ENCODE measurements at places on chromosomes 16 and 17.
A peak's percentile ranks its signal among the peaks of the same experiment; 100 is the strongest.

DNA sequence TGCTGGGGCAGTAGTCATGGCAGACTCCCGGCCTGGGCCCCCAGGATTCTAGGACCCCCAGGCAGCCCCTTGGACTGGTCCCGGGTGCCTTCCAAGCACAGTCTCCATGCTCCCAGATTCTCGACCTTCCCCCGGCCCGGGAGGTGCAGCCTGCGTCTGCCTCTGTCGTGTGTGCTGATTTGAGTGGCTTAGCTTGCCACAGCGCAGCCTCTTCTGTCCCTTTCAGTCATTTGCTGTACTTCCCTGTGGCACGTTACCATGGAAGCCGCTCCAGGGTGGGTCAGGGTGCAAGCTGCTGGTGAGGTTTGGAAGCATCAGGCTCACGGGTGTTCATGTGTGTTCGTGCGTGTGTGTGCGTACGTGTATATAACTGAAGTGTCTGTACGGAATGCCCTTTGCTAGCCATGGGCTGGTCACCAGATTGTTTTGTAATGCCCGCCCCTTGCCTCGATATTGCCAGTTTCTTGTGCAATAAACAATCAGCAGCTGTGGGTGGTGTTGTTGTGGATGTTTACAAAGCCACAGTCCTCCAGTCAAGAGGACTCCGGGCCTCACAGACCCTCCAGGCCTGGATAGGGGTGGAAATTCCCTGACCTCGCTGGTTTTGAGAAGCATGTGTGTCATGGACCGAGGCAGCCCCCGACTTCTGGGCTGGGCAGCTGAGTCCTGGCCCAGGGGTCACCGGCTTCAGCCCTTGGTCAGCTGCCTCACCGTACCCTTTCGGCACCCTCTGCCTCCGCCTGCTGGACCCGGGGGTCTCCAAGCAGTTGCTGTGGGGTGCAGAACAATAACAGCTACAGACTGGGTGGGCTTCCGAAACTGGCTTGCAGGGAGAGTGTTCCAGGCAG is 9.7 kb upstream of the CLEC18A start:
- no peak for DNase-seq

DNA sequence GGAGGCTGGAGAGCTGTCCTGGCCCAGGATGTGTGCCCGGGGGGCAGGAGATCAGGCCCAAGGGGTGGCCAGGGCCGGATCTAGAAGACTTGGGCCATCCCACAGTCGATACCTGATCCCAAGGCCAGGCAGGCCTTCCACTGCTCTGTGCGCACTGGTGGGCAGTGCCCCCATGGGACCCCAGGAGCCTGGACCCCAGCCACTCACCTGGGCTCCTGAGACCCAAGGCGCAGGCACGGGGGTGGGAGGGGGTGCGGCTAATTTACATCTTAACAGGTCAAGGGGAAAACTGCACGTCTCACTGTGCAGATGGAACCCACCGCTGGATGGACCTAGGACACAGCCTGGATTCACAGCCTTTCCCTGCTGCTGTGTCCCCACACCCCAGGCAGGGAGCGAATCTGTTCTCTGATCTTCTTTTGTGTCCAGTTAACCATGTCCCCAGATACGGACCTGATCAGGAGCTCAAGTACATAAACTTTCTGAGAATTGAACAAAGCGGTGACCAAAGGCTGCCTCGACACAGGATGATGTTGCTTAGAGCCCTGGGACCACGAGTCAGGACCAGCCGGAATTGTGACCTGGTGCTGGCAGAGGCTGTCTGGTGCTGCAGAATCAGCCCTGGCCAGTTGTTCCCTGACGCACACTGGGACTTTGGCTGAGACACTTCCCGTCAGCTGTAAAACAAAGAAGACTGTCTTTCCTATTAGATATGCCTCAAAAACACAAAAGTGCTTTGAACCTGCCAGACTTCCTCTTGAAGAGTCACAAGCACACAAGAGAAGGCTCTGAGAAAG is 60.6 kb downstream of the TNFRSF13B start:
- no peak for DNase-seq

DNA sequence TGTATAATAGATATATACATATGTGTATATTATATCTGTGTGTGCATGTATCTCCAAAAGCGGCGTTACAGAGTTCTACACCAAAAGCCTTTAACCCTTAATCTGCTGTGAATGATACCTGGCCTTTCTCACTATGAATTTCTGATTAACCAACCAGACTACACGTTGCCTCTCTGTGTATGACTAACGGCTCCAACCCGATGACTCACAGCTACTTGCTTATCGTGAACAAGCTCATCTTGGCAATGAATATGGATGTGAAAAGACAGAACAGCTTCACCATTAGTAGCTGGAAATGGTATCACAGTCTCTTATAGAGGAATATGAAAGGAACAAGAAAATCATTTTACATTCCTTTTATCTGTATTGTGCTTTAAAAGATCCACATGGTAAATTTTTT is 23.8 kb upstream of the ARHGAP44 start:
- DNase-seq = no peak

GRCh38 chr17:73432624-73433190 is 120.9 kb upstream of the CDC42EP4 start:
- peak; percentile 60 for DNase-seq

DNA sequence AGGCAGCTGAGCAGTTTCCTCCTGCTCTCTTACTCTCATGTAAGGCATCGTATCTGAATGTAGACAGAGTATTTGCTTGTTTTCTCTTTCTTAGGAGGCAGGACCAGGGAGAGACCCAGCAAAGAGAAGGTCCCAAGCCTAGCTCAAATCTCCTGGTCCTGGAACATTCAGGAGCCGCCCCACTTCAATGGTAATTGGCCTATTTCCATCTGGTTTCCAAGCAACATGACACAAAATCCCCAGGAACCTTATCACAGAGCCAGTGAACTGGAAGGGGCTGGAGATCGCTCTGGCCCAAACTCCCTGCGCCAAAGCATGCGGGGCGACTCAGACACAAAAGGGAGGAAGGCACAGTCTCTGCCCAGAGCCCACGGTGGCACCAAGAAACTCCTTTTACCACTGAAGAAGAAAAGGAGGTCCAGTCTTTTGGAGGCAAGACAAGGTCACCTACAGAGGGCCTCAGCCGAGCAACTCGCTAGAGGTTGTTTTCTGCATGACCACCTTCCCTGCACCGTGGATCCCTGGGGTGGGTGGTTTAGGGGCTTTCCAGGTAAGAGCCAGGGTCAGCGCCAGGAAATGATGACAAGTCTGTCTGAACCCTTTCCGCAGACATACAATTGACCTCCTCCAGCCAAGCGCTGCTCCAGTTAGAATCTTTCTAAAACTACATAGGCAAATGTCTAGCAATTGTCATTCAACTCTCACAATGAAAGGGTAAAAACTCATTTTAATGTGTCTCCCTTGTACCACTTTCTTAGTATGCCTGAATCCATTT is 394.7 kb downstream of the SOX9 start:
- peak; percentile 28 for DNase-seq

DNA sequence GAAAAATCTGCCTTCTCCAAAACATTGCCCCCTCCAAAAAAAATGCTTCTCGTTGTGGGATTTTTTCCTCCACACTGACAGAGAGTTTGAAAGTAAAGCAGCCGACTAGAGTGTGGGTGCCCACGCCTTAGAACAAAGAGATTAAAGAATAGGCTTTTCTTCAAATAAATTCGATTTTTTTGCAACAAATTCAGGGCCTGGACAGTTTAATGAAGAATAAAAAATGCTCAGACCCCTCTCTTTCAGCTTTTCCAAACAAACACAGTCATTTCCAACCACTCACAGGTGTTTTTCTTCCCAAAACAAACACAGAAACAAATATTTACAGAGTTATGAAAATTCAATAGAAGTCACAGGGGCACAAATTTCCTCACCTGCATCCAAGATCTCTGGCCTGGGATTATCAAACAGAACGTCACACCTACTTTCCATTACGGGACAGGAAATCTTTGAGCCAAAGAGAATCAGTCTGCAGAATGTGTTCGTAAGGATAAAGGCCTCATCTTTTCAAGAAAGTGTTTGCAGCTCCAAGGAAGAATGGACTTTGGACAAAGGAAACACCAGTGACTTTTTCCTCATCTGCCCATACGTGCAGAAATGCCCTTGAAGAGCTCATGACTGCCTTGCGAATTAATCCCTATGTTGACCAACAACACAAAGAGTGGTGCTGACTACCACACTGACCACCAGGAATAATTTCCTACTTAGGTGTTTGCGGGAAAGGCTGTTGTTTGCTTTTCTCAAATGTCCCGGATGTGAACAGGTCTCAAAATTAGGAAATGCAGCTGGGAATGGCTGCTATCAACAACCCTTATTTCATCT is 31.3 kb upstream of the TOX3 start:
- no peak for DNase-seq

- DNase-seq = no peak
Observed at GRCh38 chr16:56309008-56309407, 116.3 kb downstream of the AMFR start.

GRCh38 chr17:50890675-50891516 is 24.7 kb upstream of the TOB1 start:
- no peak for DNase-seq

DNA sequence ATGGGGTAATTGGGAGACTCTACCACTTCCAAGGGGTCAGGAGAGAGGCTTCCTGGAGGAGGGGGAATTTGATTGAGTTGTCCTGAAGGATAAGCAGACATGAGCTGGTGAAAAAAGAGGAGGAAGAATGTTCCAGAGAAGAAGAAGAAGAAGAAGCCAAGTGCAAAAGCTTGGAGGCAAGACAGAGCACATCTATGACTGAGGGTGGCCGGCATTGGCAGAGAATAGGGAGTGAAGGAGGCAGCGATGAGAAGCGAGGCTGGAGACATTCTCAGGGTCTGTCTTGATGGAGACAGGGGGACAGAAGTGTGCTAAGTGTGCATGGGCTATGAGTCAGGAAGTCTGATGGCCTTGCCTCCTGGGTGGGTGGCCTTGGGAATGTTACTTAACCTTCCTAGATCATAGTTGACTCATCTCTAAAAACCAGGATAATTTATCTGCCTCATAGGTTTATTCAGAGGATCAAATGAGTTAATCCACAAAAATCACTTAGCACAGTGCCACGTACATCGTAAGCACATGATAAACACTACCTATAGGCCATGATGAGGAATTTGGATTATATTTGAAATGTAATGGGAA is 171.7 kb downstream of the ABCC12 start:
- no peak for DNase-seq

DNA sequence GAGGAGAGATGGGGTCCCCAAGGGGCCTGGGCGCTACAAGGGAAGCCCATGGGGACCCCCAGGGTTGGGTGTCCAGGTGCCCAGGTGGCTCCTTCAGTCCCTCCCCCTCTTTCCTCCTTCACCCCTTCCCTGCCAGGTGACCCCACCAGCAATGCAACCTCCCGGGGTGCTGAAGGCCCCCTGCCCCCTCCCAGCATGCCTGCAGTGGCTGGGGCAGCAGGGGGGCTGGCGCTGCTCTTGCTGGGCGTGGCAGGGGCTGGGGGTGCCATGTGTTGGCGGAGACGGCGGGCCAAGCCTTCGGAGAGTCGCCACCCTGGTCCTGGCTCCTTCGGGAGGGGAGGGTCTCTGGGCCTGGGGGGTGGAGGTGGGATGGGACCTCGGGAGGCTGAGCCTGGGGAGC is 4.0 kb downstream of the EFNB3 start:
- no peak for DNase-seq

GRCh38 chr17:76232342-76232741 is 8.0 kb downstream of the RNF157 start:
- peak; percentile 58 for DNase-seq

GRCh38 chr16:30472328-30472942 is at the start of gene ITGAL:
ITGAL (plus strand) TSS chr16:30472742; CDS start chr16:30472838, 96 bp downstream.
- no peak for DNase-seq

DNA sequence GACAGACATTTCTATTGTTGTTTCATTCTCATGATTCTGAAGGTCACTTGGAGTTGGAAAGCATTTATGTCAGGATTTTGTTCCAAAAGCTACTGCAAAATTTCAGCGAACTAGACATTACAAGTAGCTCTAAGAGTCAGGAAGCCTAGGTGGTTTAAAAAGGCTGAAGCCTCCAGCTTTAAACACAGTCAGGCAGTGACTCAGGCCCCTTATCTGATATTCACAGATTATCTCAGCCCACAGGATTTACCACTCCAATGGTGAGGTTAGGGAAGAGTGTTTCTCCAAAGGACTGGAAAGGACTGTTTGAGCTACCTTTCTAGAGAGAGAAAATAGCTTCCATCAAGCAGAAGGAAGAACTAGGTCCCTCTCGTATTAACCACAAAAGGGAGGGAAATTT is 624.4 kb upstream of the C16orf82 start:
- DNase-seq = no peak

DNA sequence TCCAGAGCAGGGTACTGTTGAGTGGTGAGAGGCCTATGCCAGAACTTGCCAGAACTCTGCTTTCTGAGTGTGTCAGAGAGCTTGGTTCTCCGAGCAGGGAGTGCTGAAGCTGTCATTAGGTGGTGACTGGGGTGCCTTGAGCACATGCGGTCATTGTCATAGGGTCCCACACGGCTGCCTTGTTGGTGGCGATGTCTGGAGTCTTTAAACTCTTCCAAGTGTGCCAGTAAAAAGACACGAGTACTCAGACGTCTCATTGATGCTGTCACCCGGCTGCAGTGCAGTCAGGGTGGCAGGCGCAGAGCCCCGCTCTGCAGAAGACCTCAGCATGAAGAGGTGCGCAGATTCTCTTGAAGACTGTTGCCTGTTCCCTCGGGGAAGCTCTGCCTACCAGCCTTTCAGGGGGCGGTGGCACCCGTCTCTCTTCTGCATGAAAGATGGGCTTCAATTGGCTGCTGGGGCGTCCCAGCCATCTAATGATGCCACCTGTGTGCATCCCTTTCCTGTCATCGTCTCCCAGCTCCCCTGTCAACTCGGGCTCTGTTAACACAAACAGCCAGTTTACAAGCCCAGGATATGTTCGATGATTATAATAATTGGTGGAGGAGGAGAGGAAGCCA is 58.3 kb downstream of the NKD1 start:
- DNase-seq = no peak

DNA sequence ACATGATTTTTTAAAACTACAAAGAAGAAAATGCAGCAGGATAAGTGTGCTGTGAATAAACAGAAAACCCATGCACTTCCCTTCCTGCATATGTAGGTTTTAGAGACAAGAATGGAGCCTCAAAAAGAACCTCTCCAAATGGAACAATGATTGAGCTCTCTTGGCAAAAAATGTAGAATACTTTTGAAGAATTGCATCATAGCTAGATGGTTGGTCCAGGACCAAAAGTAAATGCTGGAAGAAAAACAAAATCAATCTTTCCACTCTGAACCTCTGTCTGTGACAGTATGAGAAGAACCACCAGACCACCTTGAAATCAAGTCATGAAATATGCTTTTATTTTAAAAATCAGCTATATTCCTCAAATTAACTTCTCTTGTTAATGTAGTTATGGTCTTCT is 17.5 kb downstream of the HELZ start:
- no peak for DNase-seq

DNA sequence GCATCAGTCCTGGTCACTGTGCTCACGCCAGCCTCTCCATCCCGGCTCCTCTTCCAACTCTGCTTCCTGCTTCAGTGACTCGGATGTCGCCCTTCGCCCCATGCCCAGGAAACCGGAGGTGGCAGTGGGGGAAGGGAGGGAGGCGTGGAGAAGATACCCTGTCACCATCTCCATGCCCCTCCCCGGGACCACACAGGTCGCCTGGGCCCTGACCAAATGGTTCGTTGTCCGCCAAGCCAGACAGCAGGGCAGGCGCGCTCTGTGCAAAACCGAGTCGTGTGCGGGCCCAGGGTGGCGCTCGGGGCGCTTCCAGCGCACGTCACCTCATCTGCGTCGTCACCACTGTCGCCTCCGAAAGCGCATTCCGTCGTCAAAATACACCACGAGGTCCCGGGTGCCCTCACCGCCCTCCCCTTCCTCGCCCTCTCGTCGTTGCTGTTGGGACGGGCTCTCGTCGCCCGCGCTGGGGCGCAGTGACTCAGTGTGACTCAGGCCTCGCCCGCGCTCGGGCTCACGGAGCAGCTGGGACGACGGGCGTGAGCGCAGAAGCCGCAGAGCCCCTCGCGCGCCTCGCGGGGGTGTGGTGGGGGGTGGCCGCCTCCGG is 39.2 kb downstream of the ZNF778 start:
- no peak for DNase-seq

- DNase-seq = no peak
Observed at GRCh38 chr16:83698964-83699363, 108.8 kb upstream of the HSBP1 start.
